ENCODE measurements at places on chromosomes 11 and 22.

- no peak for DNase-seq
These were observed 14.9 kb upstream of the SLC22A6 start for GRCh38 chr11:62999649-63000048.

DNA sequence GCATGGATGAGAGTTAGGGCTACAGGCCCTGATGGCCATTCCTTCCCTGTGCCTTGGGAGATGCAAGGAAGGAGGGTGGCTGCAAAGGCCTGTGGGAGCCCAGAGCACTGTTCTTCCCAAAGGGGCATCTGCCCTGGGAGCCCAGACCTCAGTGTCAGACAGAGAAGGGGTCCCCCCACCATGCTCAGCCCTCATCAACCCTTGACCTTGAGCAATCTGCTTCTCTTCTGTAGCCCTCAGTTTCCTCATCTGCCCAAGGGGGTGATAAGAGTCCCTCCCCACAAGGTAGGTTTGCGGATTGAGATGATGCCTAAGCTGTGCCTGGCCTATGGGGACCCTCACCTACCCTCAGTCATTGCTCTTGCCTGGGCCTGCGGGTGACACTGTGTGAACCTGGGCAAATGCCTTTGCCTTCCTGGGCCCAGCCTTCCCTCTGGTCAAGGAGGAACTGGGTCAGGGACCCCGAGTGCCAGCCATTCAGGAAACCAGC, 47.5 kb downstream of the IGLL5 start:
- no peak for DNase-seq

GRCh38 chr22:22588485-22589164, 29.6 kb upstream of the PRAME start:
- no peak for DNase-seq

GRCh38 chr11:71124127-71124526, 128.2 kb downstream of the SHANK2 start:
- DNase-seq: no peak

DNA sequence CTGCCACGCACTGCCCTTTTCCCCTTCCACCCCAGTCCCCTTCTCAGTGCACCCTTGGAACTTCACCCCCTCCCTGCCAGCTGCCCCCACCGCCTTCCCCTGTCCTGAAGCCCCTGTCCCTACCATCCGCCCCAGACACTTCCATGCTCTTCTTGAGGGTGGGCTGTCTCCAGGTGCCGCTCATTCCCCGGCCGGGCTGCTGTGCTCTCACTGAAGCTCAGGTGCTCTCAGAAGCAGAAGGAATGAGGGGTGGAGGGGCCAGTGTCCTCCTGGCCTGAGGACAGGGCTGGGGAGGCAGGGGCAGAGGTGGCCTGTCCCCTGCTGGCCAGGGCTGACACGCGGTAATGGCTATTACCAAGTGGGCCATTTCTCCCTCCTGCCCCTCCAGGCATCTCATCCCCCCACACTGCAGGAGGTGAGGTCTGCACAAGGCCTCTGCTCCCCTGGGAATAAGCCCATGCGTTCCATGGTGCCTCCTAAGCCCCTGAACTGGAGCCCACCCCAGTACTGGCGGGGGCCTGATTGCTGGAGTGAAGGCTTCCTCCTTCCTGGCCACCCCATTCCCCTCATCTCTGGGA, 6.6 kb upstream of the BID start:
- DNase-seq: no peak

DNA sequence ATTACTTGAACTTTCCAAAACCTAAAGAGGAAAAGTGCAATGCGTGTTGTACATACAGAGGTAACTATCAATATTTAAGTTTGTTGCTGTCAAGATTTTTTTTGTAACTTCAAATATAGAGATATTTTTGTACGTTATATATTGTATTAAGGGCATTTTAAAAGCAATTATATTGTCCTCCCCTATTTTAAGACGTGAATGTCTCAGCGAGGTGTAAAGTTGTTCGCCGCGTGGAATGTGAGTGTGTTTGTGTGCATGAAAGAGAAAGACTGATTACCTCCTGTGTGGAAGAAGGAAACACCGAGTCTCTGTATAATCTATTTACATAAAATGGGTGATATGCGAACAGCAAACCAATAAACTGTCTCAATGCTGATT, 2.1 kb downstream of the ADM start:
- DNase-seq: no peak

GRCh38 chr22:20131597-20131858, at the start of gene ZDHHC8:
Gene ZDHHC8 (plus strand): TSS chr22:20131804. CDS start chr22:20131948, 144 bp downstream.
- DNase-seq: peak; percentile 34

DNA sequence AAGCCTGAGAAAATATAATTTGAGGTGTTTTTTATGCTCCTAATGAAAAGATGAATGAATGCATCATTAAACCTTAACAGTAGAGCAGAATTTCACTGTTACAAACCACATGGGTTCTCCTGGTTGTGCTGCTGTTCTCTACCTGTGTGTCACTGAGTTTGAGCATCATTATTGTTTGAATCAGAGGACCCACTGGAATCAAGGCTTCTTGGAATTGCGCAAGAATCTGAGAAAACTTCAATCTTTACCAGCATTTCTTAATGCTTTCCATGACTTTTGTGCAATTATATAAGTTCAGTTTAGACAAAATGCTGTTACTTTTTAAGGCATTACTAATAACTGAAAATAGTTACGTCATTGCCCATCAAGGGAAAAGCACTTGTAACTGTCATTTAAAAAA, 18.8 kb upstream of the RBX1 start:
- DNase-seq: no peak

DNA sequence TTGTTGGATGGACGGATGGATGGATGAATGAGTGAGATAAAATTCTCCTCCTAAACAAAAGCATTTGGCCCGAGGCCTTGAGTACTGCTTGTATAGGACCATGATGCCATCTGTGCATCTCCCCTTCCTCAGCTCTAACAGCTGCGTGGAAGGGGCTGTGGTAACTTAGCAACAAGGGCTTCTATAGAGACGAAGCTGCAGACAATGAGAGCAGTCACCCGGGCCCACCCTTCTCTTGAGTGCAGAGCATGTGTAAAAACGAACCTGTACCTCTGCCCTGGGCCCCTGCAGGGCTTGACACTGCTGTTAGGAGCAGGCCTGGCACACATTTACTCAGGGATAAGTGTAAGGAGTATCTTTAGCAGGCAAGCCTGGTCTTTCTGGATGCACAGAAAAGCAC, 391.5 kb downstream of the CADM1 start:
- no peak for DNase-seq

- no peak for DNase-seq
These were observed 1321.1 kb downstream of the TBC1D22A start for GRCh38 chr22:48083502-48083901.

GRCh38 chr11:122793515-122793914, 44.8 kb upstream of the CRTAM start:
- DNase-seq: no peak

GRCh38 chr11:59151761-59152160, 9.1 kb downstream of the FAM111A start:
- no peak for DNase-seq

- no peak for DNase-seq
These were observed 946.3 kb downstream of the JRKL start for GRCh38 chr11:97336064-97336463.

- no peak for DNase-seq
These were observed 87.4 kb downstream of the BRD1 start for GRCh38 chr22:49740242-49740641.

DNA sequence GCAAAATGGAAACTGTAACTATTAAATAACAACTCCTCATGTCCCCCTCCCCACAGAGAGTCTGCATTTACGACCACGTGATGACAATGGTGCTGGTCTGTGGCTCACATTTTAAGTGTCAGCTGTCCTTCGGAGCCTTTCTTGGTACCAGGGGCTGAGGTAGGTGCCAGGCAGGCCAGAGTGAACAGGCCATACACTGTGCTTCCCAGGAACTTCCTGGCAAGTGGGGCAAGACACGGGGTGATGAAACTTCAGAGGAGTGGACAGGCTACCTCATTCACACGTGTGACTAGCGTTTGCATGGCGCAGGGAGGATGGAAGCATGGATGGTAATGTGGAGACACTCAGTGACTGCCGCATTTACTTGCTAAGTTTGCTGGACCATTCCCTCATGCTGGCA, 10.4 kb upstream of the YPEL1 start:
- DNase-seq: no peak

DNA sequence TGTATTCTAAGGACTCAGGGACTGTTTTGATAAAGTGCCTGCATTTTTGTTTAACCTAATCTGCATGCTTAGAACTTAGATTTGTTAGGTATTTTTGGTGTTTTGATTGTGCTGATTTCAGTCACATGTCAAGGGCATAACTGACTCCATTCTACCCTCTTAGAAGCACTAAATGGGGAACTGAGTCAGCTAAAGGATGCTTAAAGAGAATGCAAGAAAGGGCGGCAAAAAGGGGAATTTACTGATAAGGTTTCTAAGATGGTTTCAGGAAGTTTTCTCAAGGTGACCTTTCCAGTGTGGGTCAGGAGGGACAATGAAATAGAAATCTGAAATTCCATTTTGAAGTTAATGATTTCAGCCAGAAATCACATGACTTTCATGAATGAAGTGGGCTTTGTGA, 43.0 kb downstream of the MMP20 start:
- no peak for DNase-seq

DNA sequence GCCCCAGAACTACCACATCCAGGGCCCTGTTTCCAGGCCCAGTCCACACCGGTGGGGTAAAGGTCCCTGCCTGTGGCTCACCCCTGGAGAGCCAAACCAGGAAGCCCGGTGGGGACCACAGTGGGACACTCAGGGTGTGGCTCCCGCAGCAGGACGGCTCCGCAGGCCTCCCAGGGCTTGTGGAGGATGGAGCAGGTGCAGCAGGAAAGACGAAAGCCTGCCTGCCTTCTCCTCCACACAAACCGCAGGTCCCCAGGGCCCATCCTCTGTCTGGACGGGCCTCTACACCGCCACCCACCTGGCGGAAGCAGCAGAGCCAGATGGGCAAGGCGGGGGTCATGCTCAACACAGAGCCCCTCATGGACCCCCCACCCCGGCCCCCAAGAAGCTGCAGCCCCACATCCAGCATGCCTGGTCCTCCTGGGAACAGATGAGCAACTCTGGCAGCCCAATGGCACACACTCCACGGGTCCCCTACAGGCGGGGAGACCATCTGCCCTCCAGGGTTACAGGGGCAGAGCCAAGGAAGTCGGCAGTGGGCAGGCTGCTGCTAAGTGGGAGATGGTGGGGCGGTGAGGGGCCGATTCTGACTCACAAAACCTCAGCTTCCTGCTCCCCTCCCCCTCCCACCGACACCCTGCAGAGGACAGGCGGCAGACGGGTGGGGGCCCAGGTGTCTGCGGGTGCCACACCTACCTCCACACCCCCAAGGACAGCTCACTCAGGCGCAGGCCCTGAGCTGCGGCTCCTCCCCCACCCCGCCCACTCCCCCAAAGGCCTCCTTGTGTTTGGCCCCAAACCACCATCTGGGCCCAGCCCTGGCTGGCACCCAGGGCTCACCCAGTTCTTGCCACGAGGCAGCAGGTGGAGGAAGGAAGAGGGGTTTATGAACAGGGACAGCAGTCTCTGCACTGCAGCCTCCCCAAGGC, 5.2 kb downstream of the SBF1 start:
- peak; percentile 56 for DNase-seq

Measured in fibroblast of skin of back (primary cell).